ENCODE measurements at places on chromosomes 5 and 9.

DNA sequence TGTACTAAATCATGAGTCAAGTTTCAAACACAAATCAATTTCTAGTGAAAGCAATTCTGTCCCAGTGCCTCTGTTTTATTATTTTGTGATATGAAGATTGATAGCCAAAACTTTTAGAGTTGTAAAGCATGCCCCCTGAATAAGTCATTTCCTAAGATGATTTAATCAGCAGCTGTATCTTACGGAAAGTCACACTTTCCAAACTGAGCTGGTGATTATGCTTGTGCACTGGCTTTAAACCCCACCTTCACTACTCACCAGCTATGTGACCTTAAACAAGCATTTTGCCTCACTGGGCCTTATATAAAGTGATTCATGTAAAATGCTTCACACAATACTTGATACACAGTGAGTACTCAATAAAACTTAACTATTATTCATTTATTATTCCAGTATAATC is 78.1 kb downstream of the EDIL3 start:
- DNase-seq: no peak

DNA sequence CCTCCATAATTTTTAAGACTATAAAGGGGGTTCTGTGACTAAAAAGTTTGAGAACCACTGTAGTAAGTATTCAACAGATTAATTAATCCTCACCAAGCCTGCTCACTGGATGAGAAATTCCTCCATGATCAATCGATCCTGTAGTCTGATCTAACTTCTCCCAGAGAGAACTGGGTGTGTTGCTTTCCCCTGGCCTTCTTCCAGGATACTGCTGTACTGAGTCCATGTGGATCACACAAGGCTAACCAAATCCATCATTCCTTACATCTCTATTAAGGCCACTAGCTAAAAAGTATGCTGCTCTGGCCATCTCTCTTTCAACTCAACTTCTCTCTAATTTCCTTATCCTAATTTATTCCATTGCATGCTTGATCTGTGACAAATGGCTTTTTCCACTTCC is 280.2 kb upstream of the PCSK5 start:
- DNase-seq: no peak

- DNase-seq: no peak
Observed at GRCh38 chr5:114335391-114335790, 26.5 kb upstream of the KCNN2 start.

DNA sequence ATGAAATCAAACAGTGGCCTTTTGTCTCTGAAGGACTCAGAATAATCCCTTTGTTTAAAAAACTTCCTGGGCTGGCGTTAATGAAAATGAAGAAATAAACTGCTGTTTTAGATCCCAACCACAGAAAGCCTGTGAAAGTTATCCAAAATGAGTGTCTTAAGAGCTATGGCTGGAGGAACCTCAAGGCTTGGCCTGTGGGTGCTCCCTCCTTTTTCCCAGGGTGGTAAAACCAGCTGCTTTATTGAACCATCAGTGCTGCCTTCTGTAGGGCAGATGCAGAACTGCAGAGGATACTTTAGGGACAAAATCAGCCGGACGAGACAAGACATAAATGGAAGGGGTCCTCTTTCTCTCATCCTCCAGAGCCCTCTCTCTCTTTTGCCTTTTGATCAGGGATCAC is 100.9 kb downstream of the SMARCA2 start:
- DNase-seq: no peak

DNA sequence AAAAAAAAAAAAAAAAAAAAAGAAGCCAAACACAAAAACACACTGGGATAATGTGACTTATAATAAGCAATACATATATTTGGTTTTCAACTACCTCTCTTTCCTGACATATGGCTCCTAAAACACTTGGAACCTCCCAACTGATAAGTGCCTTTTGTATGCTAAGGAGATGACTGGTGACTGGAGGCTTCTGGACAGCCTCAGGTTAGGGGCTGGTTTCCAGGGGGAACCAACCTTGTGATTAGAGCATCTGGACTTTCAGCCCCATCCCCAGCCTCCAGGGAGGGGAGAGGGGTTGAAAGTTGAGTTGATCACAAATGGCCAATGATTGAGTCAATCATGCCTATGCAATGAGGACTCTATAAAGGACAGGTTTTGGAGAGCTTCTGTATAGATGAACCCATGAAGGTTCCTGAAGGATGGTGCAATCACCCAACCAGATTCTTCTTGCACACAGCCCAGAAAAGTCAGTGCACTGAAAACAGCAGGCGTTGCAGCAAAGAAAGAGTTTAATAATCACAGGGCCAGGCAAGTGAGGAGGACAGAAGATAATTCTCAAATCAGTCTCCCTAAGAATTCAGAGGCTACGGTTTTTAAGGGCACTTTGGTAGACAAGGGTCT is 276.7 kb downstream of the AUH start:
- no peak for DNase-seq

GRCh38 chr5:95086927-95087815 is 197.7 kb downstream of the MCTP1 start:
- no peak for DNase-seq

- no peak for DNase-seq
Observed at GRCh38 chr9:75903785-75904360, 13.4 kb downstream of the PCSK5 start.

DNA sequence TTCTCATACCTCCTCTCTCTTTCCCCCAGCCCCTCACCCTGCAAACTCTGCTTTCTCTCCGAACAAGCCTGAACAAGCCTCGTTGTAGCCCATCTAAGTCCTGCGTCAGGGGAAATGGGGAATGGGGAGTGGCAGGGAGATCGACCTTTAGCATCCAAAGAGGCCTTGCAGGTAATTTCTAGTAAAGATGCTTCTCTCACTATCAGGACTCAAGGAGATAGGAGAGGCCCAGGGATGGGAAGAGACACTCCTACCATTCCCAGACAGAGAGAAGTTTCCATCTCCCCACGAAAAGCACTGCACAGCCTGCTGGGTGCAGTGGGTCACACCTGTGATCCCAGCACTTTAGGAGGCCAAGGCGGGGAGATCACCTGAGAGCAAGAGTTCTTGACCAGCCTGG is 44.4 kb upstream of the CTNNA1 start:
- DNase-seq: no peak

DNA sequence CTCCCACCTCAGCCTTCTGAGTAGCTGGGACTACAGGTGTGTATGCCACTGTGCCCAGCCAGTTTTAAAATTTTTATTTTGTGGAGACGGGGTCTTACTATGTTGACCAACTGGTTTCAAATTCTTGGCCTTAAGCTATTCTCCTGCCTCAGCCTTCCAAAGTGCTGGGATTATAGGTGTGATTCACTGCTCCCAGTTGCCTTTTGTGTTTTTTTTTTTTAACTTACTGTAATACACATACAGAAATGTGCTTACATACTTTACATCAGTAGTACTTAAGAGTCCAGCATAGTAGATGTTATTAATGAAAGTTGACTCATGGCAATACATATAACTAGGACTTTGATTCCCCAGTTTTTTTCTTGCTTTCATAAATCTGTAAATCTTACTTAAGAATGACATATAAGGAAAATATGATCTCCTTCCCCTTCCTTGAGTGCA is 4.7 kb downstream of the MAN2A1 start:
- DNase-seq: no peak

DNA sequence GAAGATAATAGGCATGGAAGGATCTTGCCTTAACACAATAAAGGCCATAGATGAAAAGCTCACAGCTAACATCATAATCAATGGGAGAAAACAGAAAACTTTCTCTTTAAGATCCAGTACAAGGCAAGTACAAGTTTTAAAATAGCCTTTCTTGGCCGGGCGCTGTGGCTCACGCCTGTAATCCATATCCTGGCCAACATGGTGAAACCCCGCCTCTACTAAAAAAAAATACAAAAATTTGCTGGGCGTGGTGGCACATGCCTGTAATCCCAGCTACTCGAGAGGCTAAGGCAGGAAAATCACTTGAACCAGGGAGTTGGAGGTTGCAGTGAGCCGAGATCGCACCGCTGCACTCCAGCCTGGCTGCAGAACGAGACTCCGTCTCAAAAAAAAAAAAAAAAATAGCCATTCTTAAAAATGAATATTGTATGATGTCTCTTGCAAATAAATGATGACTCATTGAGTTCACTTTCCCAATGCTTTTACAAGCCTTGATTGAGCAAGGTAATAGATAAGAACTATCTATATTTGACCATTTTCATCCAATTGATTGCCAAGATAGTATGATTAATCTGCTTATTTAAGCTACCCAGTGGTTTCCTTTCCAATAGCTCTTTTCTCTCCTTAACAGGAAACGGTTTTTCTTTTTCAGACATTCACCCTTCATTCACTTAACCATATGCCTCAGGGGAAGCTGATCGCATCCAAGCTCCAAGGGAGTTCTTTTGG is 15.8 kb downstream of the CCDC152 start:
- no peak for DNase-seq

Measured in CD4-positive, alpha-beta T cell (primary cell).